ENCODE measurements at places on chromosomes 7 and 10.

- no peak for DNase-seq
Observed at GRCh38 chr7:96415293-96415940, 93.5 kb upstream of the SLC25A13 start.

DNA sequence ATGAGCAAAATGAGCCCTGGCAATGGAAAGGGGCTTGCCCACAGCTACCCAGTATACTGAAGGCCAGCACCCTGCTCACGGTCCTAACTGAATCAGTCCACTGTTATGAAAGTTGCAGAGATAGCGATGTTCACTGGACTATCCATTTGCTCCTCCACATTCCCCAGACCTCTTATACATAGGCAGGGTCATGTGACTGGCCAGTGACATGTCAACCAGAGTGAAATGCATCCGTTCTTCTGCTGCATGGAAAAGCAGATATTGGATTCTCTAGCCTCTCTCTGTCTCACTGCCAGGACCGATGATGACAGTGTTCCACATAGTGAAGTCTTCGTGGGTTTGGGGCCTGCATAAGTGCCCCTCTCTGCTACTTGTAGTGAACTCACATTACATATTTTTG, 503.4 kb downstream of the RPS24 start:
- DNase-seq, result no peak

- no peak for DNase-seq
Observed at GRCh38 chr7:44547536-44548231, 6.6 kb upstream of the NPC1L1 start.

- no peak for DNase-seq
Observed at GRCh38 chr7:116407165-116407564, 92.4 kb upstream of the CAV2 start.

- no peak for DNase-seq
Observed at GRCh38 chr10:121609426-121610380, 11.5 kb upstream of the FGFR2 start.

DNA sequence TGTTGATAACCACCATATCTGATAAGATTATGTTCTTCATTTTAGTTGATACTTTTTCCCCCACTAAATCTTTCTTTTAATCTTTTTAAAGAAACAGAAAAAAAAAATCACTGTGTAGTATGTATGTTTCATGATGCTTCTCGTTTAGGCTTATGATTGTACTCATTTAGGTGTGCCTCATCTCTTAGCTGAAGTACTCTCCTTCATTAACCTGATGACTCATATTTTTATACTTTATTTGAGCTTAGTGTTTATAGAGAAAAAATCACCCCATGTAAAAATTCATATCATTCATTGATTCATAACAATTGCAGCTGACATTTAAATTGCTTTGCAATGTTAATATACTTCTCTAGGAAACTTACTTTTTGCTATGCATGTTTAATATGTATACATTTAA, 158.9 kb downstream of the MLLT10 start:
- DNase-seq, result no peak

- DNase-seq, result no peak
Observed at GRCh38 chr7:132526111-132526740, 50.0 kb downstream of the PLXNA4 start.

DNA sequence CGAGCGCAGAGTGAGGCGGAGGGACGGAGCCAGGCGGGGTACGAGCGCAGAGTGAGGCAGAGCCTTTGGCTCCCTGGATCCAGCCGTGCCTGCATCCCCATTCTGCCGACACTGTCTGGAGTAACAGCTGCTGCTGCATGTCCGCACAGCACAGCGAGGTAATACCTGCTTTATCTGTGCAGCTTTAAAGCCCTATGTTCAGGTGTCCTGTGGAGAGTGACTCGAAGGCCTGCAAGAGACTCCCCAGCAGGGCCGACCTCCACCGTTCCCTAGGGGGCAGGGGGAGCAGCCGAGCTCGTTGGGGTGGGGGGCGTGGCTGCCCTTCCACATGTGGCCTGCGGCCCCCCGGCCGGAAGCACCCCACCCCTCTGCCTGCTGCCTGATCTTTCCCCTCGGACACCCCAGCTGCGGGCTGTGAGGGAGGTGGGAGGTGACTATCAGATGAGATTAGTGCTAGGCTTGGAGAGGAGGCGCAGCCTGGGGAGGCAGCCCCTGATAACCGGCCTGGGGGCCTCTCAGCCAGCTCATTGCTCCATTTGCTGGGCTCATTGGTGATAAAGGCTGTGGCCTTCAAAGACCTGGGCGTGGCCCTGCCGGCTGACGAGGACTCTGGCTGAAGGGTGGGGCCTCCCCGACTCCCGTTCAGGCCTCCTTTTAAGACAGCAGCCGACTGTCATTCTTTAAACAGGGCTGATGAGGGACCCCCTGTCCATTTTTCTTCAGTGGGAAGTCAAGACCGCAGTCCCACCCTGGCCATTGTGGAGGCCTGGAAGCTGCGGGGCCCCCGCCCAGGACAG, 8.0 kb downstream of the VENTX start:
- DNase-seq, result no peak

DNA sequence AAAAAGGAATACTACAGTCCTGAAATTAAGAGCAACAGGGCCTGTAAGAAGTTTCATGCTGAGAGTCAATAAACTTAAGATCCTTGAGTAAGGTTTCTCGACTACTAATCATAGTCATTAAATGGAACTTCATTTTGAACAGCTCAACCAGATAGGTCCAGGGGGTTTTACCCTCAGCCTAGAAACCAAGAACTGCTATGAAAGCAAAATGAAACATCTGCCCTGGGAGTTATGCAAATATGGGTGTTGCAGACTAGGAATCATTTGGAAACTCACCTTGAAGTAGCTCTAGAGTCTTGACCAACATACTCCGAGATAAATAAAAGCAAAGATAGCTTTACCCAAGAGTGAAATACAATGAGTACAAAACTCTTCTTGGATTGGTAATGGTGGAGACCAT, 128.0 kb downstream of the HGF start:
- DNase-seq, result no peak

GRCh38 chr10:52779541-52780390, 7.2 kb upstream of the MBL2 start:
- DNase-seq, result peak; percentile 60

- DNase-seq, result no peak
Observed at GRCh38 chr7:17564678-17565212, 266.3 kb downstream of the AHR start.

DNA sequence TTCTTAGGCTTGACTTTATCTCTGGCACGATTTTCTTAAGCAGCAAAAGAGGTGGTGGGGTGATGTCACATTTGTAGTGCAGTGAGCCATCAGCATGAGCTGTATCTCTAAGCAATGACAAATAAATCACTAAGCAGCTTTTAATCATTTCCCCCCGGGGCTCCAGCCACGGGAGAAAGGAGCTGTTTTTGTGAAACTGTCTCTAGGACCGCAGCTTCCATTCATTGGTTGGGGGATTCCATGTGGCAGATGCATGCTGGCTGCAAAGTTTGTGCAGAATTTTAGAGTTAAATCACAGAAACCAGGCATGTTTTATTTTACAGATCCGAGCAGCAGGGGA, 464 bp downstream of the KIAA1217 start:
- DNase-seq, result peak; percentile 43

- DNase-seq, result no peak
Observed at GRCh38 chr10:133102415-133103095, 14.8 kb downstream of the ADGRA1 start.

- peak; percentile 61 for DNase-seq
Observed at GRCh38 chr7:101169838-101170551, 4.6 kb upstream of the VGF start.

- DNase-seq, result no peak
Observed at GRCh38 chr10:115972426-115972825, 300.6 kb downstream of the GFRA1 start.

DNA sequence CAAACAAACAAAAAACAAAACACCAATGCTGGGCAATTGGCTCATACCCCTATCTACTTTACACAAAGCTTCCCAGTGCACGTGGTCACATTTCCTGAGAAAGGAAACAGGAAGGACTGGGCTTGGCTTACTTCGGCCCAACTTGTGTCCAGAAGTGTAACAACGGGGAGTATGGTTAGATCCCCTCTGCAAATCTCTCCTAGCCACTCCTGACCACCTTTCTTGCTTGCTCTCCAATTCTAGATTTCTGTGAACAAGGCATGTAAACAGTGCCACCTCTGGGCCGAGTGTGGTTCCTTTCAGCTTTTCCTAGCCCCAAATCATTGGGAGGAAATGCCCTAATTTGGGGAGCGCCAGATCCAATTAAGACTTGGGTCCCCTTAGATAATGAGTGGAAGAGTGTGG, 21.0 kb upstream of the FRAT2 start:
- peak; percentile 28 for DNase-seq

DNA sequence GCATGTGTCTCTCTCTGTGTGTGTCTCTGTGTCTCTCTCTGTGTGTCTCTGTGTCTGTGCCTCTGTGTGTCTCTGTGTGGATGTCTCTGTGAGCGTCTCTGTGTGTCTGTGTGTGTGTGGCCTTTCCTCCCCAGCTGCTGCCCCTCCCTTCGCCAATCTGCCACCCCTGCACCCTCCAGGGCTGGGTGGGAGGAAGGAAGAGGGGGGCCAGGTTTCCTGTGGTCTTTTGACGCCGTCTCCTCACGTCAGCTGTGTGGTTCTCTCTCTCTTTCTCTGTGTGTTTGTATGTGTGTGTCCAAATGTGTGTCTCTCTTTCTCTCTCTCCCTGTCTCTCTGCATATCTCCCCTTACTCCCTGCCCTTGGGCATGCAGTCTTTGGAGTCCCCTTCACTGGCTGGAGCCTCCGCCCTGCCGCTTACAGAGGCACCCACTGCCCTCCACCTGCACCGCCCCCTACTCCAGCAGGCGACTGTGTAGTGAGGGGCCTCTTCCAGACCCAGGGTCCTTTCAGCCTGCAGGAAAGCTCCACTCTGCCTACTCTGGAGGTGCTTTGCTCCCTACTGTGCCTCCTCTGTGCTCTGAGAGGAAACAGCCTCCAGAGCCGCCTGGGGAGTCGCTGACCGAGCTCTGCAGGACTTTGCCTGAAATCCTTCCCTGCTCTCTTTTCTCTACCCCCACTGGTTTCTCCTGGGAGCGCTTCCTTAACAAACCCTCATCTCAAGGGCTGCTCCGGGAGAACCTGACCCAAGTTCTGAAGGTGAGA, 44.2 kb upstream of the C10orf71 start:
- no peak for DNase-seq

DNA sequence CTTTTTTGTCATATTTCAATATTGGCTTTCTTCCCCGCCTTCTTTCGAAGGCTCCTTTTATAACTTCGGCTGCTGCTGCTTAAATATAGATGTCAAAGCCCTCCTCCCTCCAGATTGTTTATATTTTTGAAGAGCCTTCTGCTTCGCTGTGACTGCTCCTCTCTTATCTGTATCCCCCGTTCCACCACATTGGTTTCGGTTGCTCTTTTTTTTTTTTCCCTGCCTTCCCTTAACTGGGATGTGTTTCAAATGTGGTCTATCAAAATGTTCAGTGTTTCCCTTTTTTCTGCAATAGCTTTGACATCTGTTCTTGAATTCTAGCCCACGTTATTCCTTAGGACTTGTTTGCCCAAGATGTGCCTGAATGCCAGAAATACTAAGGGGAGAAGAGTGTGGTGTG, 96.4 kb downstream of the CUX1 start:
- peak; percentile 81 for DNase-seq

- no peak for DNase-seq
Observed at GRCh38 chr10:103793920-103794883, 61.2 kb downstream of the SH3PXD2A start.

GRCh38 chr10:4008676-4009382, 223.8 kb upstream of the KLF6 start:
- DNase-seq, result no peak

- no peak for DNase-seq
Observed at GRCh38 chr7:110790992-110791391, 299.9 kb upstream of the LRRN3 start.

DNA sequence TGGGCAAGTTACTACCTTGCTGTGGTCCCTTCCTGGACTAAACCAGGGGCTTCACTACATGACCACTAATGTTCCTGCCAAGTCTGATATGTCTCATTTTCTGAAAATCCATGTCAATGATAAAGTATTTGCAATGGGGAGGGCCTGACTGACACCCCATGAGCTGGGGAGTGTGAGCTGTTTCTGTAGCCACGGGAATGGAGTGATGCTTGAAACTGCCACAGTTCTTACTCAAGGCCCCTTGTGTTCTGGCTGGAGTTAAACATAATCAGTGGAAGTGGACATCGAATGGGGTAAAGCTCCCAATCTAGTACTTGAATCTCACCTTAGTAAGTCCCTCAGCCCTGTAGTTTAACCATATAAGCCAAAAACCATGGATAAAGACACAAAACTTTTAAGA, 61.9 kb upstream of the PDLIM1 start:
- DNase-seq, result no peak

GRCh38 chr7:593324-594115, 73.9 kb upstream of the PDGFA start:
- no peak for DNase-seq

DNA sequence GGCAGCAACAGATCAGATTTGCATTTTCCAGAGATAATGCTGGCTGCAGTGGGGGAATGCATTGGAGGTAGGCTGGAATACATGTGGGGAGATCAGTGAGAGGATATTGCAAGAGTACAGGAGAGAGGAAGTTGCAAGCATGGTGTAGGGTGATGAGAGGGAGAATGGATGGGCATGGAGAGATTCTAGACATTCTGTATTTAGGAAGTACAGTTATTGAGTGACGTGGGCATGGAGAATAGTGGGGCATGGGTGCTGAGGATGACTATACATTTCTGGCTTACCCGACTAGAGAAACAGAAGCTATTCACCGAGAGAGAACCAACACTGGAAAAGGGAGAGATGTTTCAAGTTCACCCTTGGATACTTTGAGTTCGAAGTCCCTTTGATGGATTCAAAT, 116.9 kb upstream of the SVIL start:
- DNase-seq, result no peak

GRCh38 chr7:139230484-139230773, 608 bp upstream of the UBN2 start:
- no peak for DNase-seq

GRCh38 chr7:104958371-104958865, 55.6 kb upstream of the KMT2E start:
- DNase-seq, result peak; percentile 58

DNA sequence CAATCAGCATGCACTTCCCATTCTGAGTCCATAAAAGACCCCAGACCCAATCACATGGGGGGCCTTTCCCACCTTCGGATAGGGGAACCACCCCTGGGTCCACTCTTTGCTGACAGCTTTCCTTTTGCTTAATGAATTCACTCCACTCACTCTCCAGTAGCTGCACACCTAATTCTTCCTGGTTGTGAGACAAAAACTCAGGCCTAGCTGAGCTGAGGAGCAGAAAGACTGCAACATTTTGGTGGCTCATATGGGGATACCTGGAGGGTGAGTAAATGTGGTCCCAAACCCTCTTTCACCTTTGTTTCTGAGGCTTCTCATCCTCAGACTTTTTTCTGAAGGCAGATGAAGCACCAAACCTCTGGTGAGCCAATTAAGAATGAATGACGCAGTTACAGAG, 138.1 kb downstream of the WDR11 start:
- no peak for DNase-seq

GRCh38 chr10:95181726-95182125, 12.3 kb upstream of the ACSM6 start:
- no peak for DNase-seq

GRCh38 chr7:33744293-33745075, 160.9 kb upstream of the BMPER start:
- DNase-seq, result no peak

GRCh38 chr10:97450828-97451227, 4.9 kb downstream of the ZDHHC16 start:
- no peak for DNase-seq
